ENCODE measurements at places on chromosomes 5 and 9.

DNA sequence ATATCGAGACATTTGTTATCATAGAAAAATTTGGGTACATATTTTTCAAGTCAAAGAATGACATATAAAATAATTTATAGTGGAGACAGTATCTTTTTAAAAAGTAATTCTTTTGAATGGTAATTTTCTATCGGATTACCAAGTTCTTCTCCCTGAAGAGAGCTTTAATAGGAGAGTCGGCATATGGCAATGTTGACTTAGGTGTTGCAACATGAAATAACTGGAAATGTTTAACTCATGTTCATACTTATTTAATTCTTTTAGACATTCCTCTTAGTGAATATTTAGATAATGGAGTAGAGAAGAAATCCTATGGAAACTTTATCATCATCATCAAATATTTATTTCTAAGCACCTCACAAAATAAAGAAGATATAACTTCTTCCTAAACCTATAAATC lies 118.2 kb upstream of the CTNND2 start:
- no peak for DNase-seq

- DNase-seq, result no peak
These were observed 67.9 kb upstream of the ANKRD55 start for GRCh38 chr5:56301069-56301468.

GRCh38 chr5:125461641-125462072 lies 715.2 kb upstream of the ZNF608 start:
- no peak for DNase-seq

DNA sequence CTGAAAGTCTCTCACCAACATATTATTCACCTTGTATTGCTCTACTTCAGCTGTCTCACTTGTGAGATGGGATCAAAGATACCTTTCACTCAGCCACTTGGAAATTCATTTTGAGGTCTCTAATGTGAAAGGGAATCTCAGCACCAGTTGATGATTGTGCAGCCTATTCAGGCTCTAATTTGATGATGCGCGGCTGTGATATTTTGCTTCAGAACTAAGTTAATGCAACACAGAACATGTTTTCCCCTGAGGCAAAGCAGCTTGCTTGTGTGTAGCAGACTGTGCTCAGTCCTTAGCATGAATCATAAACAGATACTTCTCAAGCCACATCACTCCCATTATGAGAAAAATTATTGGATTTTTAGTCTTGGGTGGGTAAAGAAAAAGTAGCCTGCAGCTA lies 378.8 kb downstream of the OSTF1 start:
- DNase-seq, result no peak

GRCh38 chr5:159218595-159219023 lies 9.3 kb upstream of the RNF145 start:
- no peak for DNase-seq

DNA sequence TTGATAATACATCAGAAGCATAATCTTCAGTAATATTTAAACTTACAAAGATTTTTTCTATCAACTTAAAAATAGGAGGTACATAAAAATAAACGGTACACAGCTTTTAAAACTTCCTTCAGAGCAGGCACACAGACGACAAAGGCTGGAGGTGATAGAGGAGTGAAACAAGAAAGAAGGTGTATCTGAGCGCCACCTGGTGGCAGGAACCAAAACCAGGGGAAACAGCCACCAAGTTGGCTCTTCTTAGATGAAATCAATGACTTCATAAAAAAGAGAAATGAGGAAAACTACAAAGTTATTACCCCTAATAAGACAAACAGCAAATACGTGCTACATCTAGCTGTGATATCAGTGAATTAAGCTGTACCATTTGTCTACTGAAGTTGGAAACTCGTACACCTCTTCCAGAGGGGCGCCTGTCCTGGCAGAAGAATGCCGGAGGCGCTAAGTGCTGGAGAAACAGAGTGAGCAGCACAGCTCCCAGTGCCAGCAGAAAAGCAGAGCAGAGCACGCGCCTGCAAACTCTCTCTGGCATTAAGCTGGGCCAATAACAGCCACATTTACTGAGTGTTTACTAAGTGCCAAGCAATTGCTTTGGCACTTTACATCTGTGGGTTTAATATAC lies 85.9 kb downstream of the SETX start:
- DNase-seq, result no peak

- no peak for DNase-seq
These were observed 65.1 kb downstream of the EFNA5 start for GRCh38 chr5:107605596-107606125.

DNA sequence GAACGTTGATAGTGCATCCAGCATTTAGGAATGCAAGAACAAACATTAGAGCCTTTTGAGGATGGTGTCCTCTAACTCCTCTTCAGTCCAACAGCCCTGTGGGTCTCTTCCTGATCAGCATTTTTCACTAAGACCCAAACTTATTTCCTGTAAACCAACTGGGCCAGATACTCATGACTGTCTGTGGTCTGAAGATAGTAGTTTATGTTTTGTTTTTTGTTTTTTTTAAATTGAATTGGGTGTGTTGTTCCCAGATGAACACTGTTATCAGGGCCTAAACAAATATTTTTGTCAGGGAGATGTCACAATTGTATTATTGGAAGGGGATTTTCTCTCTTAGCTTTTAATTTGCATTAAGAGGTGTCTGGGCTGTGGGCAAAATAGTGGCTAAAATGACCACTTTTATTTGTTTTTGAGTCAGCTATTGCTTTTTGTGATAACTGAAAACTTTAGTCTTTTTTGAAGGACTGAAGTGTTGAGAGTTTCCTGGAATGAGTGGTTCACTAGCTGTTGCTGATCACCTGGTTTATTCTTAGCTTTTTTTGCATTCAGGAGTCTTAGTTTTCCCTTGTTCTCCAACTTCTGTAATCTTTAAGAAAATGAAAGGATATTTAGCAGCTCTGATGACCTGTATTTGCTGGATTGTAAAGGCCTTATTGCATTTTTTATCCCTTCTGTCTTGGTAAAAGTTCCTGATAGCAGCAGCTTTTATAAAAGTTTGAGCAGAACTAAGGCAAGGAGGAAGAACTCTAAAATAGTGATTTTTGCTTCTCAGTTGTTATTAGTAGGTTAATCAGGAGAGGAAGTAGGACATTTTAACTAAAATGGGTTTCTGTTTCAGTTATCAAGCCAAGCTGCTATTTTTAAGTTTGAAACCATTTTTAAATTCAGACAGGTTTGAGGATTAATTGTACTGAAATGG lies 5.5 kb downstream of the MAN2A1 start:
- DNase-seq, result no peak

DNA sequence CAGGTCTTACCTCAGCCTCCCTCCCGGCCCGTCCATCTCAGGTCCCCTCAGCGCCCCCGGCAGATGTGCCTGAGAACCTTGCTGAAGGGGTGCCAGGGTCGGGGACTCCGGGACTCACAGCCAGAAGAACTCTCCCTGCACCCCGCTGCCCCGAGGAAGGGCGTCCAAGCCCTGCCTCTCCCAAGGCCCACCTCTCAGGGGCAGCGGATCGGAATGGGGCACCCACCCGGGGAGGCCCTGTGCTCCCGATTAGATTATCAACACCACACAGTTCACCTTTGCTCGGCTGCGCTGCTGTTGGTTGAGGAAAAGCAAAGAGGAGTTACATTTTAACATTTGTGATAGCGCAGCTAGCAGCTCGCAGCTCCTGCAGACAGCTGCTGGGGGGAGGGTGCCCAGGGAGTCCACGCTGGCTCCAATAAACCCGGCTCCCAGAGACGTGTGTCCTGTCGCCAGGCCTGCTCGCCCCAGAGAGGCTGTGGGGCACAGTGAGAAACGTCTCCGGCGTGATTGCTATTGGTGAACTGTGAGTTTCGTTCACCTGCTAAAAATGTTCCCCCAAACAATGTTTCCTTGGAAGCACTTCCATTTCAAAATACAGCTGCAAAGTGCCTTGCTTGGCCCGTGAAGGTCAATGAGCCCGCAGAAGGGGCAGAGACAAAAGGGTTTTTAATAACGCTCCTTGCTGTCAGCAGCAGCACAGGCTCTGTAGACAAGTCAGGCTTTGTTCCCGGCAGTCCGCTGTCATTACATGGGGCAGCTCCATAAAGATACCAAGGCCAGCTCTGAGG lies 18.6 kb upstream of the SLC6A19 start:
- DNase-seq, result no peak

GRCh38 chr5:141017943-141018342 lies 33.2 kb upstream of the PCDHB1 start:
- no peak for DNase-seq

DNA sequence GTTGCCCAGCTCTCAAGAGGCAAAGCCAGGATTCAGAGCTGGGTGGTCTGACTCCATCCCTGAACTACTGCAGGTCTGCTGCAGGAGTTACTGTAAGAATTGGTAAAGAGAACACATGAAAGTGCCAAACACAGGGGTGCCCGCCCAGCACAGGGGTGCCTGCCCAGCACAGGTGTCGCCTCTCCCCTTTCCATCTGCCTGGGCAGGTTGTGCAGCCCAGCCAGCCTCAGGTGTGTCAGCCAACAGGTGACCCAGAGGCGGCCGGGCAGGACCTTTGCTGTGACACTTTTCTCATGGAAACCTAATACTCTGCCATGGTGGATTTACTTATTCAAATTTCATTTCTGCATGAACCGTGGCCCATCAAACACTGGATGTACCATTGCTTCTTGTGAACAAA lies 289.7 kb upstream of the IRX4 start:
- no peak for DNase-seq

DNA sequence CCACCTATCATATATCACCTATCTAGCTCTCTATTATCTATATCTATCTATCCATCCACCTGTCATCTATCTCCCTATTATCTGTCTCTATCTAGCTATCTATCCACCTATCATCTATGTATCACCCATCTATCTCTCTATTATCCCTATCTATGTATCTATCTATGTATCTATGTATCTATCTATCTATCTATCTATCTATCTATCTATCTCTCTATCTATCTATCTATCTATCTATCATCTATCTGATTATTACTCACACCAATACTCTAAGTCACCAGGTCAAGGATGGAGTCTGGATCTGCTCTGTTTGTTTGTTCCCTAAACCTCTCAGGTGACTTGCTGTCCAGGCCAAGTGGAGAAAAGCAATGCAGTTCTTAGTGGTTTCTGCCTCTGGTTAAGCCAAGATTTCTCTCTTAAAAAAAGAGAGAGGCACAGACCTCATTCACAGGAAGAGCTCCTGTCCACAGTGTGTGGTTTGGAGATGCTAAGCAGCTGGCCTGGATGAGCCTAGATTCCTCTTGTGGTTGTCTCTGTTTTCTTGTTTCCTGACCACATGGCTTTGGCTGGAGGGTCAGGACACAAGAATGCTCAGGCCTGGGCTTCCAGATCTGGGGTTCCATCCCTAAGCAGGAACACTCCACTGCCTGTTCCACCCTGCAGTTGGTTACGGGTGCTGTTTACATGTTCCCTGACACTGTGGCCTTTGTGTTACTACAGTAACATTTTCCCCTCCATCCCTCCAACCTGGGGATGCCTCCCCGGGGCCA lies 133.4 kb downstream of the PHF2 start:
- no peak for DNase-seq

DNA sequence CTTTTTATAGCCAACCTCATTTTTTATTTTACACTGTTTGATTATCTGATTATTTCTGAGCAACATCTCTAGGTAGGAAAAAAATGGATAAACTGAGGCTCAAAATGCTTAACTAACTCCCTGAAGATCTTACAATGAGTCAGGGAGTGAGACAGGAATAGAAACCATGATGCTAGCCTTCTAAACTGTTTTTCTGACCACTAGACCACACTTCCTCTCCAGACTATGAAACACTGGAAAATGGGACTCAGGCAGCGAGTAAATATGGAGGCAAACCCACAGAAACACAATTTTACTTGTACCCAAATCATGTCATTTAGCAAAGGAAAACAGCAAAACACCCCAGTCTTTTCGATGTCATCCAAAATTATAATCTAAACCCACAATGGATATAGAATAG lies 129.9 kb upstream of the ANKH start:
- no peak for DNase-seq

GRCh38 chr9:134917431-134918373 lies at the start of gene FCN1:
TSS of gene FCN1 (minus strand) at chr9:134917912. CDS start at chr9:134917871, 41 bp downstream.
- DNase-seq, result no peak

DNA sequence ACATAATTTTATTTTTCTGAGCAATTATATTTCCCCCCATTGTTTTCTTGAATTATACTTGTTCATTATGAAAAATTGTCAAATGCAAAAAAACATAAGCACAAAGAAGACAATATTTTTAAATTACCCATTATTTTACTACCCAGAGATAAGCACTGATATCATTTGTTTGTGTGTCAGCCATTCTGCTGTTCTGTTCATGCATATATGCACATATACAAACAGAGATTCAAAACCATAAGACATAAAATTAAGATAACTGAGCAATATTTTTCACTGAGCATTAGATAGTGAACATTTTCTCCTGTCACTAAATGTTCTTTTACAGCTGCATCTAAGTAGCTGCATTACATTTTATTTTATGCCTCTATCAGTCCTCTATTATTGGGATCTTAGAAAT lies 35.6 kb downstream of the PAM start:
- no peak for DNase-seq

GRCh38 chr9:75002422-75003023 lies 25.6 kb downstream of the CARNMT1 start:
- no peak for DNase-seq

All from activated gamma-delta T cell (primary cell).